Stimulated activated CD4-positive, alpha-beta T cell treated with anti-CD3 and anti-CD28 coated beads, Interleukin-1b, Interleukin-23, amount 100 ng/mL, for 4 hours (primary cell): ENCODE measurements at places on chromosomes 11 and 22.

DNA sequence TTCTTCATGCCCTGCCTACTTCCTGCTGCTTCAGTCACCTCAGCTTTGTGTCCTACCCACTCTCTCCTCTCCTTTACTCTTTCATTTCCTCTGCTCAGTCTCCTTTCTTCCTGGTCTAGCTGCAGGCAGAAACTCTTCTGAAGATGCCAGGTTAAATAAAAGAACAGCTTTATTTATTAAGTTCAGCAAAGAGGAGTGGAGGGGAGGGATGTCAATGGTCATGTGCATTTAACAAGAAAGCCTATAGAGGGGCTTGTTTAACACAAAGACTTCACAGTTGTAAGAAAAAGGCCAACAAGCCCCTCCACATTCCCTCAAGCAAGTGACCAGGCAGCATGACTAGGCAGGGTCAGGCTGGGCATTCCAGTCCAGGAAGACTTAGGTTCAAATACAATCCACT, 609.2 kb downstream of the INSC start:
- DNase-seq, result no peak

GRCh38 chr11:6988506-6988905, 31.6 kb downstream of the ZNF214 start:
- DNase-seq, result no peak

GRCh38 chr11:88594274-88594950, 256.9 kb upstream of the CTSC start:
- no peak for DNase-seq

DNA sequence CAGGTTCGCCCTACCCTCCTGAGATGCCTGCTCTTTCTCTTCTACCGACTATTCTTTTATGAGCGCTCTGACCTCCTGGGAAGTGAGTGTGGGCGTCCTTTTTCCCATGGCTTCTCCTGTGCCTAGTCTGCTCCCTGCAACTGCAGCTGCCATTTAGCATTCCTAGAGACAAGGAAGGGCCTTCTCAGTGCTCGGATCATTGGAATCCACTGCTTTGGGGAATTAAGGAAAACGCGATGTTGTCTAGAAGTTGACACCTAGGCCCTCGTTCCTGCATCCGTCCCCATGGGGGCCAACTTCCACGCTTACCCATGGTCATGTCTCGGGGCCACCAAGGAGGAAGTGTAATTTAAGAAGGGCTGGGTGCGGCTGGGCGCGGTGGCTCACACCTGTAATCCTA, 95.4 kb downstream of the BCR start:
- DNase-seq, result no peak

DNA sequence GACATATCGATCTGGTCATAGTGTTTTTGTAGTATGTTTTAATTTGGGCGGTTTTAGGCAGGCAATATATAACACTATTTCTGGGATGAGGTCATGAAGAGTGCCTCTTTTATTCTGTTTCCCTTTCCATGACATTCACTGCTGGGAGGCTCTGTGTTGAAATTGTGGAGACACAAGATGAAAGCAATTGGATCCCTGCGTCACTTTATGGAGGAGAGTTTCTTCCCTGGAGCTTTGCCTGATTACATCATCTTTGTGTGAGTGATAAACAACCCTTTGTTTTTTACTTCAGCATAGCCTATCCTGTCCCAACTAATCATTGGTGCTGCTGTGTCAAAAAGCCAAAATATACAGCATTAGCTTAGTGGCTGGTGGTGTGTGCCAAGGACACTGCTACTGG, 48.6 kb downstream of the PARVG start:
- DNase-seq, result no peak

DNA sequence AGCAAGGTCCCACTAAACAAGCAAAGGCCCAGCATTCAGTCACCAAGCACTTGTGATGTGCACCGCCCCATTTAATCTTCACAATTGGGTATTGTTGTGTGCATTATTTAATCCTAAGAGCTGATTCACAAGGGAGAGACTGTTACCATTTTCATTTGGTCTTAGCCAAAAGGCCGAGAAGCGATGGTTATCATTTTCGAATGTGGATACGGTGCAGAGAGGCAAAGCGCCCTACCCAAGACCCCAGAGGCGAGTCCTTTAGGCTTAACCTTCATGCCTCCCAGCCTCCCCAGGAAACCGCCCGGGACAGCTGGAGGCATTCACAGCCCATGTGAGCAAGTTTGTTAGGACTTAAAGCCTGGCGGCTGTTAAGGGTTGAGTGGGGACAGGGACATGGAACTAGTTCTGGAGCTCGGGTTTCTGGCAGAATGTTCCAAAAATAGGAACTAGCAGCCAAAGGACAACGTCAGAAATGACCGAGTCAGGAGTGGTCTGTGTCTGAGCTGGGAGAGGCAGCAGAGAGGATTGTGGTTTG, 13.0 kb upstream of the UPK3A start:
- no peak for DNase-seq

GRCh38 chr11:38252620-38253019, 1654.6 kb upstream of the RAG2 start:
- DNase-seq, result no peak

- DNase-seq, result no peak
These were observed 7.4 kb upstream of the PMM1 start for GRCh38 chr22:41596776-41597634.

GRCh38 chr11:64148917-64149617, 16.8 kb downstream of the MACROD1 start:
- no peak for DNase-seq

GRCh38 chr11:64230985-64231365, 627 bp downstream of the DNAJC4 start:
- no peak for DNase-seq

GRCh38 chr11:18379201-18379600, 15.2 kb upstream of the LDHA start:
- no peak for DNase-seq

GRCh38 chr22:50270666-50271394, 650 bp upstream of the MAPK11 start:
- peak; percentile 49 for DNase-seq

DNA sequence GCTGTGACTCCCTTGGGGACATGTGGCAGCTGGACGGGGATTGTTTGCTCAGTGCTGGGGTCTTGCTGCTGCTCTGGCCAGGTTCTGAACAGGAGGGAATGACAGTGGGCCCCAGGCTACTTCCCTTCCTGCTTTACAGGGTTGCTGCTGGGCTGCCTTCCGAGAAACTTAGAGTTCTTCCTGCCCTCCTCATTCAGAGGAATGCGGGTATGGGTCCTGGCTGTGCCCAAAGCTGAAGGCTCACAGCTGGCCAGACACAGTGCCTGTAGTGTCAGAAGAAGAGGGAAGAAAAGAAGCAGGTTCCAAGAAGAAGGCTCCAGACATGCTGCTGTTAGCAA, 108.3 kb upstream of the PARVA start:
- DNase-seq, result no peak
